ENCODE measurements at places on chromosomes 1 and 21. TPM values are rescaled to one million over a fixed set of nuclear protein-coding genes. Genes with fewer than 3 reads are reported as not detected.

DNA sequence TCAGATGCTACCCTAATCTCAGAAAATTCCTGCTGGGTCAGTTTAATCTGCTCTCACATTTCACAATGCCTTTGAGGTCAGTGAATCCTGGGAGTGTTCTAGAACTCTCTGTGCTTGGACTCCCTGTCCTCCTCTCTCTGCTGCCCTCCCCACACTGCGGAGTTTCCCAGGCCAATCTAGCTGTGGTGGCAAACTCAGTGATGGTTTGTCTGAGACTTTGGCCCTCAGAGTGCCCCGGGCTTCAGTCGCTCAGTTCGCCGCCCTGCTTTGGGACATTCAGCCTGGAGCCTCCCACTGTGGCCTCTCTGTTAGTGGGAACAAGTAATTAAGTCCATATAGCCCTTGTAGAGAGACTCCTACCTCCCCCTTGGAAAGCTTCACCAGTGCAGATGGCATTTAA is 7.1 kb downstream of the C1orf226 start:
- DNase-seq: no peak

DNA sequence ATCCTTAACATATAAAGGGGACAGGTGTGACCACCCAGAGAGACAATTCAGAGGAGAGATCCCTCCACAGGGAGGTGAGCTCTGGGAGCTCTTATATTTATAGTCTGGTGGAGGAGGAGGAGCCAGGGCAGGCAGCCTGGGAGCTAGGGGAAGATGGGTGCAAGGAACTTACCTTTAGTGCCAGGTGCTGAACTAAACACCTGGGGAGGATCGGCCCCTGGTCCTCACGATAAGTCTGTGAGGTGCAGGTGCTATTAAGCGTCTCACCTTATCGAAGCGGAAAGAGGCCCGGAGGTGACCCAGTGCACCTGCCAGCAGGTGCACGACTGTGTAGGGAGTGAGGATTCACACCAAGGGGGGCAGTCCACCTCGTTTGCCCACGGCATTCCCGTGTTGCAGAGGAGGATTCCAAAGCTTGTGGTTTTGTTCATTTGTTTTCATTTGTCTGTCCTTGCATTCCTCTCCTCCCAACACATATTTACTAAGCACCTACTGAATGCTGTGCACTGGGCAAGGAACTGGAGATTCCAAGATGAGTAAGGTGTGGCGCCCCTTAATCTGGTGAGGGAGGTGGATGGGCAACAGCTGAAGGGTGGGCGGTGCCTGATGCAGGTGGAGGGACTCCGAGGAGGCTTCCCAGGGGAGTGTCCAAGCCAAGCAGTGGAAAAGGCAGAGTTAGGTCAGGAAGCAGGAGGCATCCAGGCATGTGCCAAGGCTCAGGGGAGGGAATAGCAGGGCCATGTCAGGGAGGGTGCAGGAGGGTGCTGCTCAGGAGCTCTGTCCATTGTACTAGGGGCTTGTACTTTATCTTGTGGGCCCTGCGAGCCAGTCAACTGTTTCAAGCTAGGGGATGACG is 11.5 kb downstream of the ARHGEF10L start:
- DNase-seq: no peak

- DNase-seq: no peak
Observed at GRCh38 chr1:39666772-39667171, 5.1 kb downstream of the NT5C1A start.

PCAT6 gene
- total RNA-seq: 0.99 TPM

ESRRG gene
- 43.0 TPM for total RNA-seq

AGT gene
- 37.1 TPM for total RNA-seq

GRCh38 chr1:54615531-54616279 is 7.6 kb downstream of the FAM151A start:
- DNase-seq: no peak

DNA sequence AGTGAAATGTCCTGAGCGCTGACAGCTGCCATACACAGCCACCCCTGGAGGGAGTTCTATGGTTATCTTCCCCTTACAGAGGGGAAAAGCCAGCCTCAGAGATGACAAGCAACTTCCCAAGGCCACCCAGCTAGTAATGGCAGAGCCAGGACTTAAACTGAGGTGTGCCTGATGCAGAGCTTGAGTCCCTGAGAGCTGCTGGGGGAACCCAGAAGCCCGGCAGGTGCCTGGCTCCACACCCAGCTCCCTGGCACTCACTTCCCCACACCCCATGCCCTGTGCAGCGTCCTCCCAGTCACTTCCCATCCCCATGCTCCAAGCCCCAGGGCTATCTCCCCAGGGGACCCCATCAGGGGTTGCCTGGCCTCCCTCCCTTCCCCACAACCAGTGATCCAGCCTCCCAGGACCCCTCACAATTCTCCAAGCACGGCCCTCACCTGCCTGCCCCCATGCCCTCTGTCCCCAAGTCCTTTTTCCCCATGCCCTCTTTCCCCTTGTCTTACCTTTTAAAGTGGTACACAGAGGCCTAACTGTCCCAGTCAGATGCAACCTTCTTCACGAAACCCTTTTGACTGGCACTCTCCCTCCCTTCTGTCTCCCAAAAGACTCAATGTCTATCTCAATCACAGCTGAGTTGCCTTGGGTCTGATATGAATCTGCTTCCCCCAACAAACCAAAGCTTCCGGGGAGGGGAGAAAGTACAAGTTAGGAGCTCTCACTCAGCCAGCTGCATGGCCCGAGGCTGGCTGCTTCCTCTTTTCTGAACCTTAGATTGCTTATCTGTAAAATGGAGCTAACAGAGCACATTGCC is 39.8 kb upstream of the LRP8 start:
- DNase-seq: peak; percentile 15

GRCh38 chr1:84665703-84666317 is 24.5 kb downstream of the SSX2IP start:
- DNase-seq: no peak

SELP gene
- 9.7 TPM for total RNA-seq

DNA sequence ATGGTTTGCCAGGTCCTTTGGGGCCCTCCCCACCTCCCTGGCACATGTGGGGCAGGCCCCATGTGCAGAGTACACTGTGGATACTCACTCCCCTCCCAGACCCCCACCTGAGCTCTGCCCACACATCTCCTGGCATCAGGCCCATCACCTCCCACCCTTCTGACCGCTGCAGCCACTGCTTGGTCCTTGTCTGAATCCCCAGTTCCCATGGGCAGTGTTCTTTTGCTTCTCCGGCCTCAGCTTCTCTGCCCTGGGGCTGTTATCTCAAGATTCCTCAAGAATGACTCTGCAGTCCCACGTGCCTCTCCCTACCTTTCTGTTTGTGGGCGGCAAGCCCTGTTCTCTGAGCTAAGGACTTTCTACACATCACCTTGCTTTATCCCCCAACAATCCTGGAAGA is 187.7 kb upstream of the EDN2 start:
- DNase-seq: no peak

DNA sequence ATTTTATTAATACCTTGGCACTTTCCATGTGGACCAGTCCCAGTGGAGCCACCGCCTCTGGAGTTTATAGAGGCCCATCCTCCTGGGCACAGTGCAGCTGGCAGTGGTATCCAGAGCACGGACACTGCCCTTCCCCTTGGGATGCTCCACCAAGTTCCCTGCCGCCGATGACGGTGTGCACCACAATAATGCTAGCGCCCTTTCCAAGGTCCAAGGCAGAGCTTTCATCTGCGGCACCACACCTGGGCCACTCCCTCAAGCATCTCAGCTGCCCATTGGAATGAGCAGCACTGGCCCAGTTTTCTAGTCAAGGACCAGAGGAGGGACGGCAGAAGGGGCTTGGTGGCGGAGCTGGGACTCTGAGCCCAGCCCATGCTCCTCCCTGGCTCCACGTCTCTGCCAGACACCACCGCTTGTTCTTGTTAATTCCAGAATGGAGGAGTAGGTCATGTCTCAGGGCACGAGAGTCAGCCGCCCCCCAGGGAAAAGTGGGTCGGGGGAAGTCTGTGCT is 24.5 kb downstream of the SIM2 start:
- no peak for DNase-seq

DNA sequence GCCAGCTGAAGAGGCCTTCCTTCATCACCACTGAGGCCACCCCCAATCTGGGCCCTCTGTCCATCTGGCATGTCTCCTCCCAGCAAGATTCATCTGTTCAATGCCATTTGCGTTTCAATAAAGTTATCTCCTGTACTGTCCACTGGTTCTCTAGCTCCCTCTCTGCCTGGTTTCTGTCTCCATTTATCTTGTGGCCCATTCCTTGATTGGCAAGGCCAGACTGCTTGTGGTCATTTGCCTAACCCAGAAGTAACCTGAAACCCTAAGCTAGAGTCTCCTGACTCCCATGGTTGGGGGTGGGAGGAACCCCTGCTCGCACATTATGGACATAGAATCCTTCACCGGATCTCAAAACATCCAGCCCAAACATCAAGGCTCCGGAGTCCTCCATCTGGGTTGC is 2.1 kb upstream of the IPO9 start:
- no peak for DNase-seq

DNA sequence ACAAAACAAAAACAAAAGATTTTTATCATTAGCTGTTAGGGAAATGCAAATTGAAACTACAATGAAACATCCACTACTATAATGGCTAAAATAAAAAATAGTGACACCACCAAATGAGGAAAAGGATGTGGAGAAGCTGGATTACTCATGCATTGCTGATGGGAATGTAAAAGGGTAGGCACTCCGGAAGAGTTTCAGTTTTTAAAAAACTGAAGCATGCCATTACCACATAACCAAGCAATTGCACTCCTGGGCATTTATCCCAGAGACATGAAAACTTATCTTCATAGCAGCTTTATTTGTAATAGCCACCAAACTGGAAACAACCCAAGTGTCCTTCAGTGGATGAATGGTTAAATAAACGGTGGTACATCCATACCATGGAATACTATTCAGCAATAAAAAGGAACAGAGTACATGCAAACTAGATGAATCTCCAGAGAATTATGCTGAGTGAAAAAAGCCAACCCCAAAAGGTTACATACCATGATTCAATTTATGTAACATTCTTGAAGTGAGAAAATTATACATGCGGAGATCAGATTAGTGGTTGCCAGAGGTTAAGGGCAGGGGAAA is 14.5 kb upstream of the CFAP298 start:
- DNase-seq: no peak

- DNase-seq: no peak
Observed at GRCh38 chr1:48873944-48874343, 97.3 kb upstream of the BEND5 start.

- DNase-seq: no peak
Observed at GRCh38 chr1:175808999-175809398, 65.6 kb upstream of the TNR start.

CLCA1 gene
- 0.07 TPM for total RNA-seq

DNA sequence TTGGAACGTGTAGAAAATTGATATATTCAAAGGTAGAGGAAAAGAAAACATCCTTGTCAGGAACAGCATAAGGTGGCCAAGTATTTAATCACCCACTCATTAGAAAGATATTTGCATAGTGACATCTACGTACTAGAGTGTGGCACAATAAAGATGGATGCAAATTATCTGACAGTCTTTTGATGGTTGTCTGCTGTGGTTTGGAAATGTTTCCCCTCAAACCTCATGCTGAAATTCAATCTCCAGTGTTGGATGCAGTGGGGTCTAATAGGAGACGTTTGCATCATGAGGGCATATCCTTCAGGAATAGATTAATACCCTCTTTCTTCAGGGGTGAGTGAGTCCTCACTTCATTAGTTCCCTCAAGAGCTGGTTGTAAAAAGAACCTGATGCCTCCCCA is 34.1 kb upstream of the RUNX1 start:
- no peak for DNase-seq

- DNase-seq: no peak
Observed at GRCh38 chr1:211632117-211632807, 43.2 kb downstream of the NEK2 start.

GRCh38 chr1:109118089-109118488 is 4.2 kb downstream of the ELAPOR1 start:
- no peak for DNase-seq

DNA sequence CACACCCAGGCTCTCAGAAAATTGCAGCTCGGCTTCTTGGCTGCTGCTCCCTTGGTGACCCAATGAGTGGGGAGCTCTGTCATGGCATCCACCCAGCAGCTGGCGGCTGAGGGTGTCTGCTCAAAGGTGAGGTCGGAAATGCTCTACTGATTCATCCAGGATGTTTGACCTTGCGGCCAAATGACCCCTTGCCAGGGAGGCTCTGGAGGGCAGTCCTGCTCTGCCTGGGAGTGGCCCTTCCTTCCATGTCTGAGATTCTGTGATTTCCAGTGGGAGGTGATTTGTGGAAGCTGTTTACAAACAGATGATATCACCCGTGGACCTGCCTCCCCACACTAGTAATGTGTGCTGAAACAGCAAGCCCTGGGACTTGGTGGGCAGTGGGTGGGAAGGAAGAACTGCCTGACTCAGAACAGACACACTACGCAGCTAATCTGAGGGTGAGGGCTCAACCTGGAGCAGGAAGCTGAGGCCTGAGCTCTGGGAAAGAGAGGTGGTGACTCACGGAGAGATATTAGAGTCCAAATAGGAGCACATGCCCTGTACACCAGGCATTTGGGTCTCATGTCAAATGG is 3.0 kb downstream of the CRCT1 start:
- DNase-seq: no peak

GRCh38 chr1:185694081-185694480 is 40.1 kb upstream of the HMCN1 start:
- DNase-seq: peak; percentile 34

DNA sequence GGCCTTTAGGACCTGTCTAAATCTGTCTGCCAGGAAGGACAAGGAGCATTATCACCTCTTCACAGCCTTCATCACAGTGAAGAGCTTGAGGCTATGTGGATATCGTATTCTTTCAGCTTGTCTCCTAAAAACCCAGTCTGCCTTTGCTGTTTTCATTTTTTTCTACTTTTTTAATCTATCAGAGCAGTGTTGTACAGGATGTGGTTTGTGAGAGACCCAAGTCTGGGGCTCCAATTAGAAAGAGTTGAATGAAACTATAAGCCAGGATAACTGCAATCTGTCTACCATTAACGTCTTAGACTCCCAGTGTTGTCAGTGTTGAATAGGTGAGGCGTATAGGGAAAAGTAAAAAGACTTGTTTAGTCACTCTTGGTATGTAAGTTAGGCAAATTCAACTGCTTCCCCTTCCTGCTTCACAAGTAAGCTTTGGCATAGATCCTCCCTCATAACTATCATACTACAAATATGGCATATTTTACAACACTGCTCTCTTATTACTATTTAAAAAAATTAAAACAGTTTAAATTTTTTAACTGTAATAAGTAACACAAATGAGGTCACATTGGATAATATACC is 1225.8 kb upstream of the PRMT6 start:
- no peak for DNase-seq

LCE2B gene
- not detected for total RNA-seq

RCC2 gene
- total RNA-seq: 10.6 TPM

HNRNPCL2 gene
- total RNA-seq: not detected

FMN2 gene
- not detected for total RNA-seq

- DNase-seq: no peak
Observed at GRCh38 chr21:24423546-24423945, 1183.7 kb downstream of the MRPL39 start.

DNA sequence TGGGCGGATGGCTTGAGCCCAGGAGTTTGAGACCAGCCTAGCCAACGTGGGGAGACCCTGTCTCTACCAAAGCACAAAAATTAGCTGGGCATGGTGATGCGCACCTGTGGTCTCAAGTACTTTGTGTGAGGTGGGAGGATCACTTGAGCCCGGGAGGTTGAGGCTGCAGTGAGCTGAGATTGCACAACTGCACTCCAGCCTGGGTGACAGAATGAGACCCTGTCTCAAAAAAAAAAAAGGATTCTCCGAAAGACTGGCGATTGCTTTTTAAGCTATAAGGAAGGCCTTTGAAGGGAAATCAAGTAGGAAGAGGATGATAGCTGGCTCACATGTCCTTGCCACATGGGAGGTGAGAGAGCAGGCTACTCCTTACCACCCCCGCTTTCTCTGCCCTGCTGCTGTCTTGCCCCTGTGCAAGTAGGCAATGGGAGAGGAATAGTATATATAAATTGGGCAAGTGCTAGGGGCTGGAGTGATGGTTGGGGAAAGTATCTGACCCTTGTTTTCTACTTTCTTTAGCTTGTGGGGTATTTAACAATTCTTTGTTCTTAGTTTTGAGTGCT is 3.8 kb upstream of the LAMTOR5 start:
- DNase-seq: no peak

Measured in heart left ventricle (tissue), 16 donors.